ENCODE measurements at places on chromosomes 13 and 19.

DNA sequence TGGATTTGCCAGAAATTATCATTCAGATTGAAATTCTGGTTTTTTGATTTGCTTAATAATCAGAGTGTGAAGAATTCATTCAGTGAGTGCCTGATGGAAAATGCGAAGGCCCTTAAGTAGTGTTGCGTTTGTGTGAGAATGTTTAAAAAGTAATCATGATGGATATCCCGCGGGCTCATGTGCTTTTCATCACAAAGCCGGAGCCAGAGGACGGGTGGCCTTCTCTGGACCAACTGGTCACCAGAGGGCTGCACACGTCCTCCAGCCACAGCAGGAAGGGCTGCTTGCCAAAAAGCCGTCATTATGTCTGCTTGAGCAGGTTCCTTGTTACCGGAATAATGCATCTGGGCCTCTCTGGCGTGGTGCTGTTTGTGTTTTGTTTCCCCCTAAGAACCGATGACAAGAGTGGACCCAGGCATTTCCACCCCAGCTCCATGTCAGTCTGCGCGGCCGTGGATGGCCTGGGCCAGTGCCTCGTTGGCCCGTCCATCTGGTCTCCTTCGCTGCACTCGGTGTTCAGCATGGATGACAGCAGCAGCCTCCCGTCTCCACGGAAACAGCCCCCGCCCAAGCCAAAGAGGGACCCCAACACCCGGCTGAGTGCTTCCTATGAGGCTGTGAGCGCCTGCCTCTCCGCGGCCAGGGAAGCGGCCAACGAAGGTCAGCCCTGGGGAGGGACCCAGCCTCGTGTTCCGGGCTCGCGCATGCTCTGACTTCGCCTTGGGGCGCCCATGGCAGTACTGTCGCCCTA lies 497.7 kb downstream of the MYO16 start:
- DNase-seq = no peak

DNA sequence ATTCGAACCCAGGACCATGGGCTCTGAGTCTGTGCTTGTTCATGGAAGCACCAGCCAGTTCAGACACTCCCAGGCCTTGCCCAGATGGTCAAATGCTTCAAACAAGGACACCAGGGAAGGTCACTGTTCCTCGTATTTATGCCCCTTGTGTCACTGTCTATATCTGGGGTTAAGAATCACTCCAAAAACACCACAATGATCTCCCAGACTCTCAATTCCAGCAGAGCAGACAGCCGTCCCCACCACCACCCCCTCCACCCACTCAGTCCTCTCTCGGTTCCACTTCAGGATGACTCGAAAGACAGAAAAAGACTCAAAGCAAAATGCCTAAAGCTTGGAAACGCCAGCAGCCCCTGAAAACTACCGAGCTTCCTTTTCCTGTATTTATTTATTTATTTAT lies 79.0 kb downstream of the INSR start:
- DNase-seq = no peak

DNA sequence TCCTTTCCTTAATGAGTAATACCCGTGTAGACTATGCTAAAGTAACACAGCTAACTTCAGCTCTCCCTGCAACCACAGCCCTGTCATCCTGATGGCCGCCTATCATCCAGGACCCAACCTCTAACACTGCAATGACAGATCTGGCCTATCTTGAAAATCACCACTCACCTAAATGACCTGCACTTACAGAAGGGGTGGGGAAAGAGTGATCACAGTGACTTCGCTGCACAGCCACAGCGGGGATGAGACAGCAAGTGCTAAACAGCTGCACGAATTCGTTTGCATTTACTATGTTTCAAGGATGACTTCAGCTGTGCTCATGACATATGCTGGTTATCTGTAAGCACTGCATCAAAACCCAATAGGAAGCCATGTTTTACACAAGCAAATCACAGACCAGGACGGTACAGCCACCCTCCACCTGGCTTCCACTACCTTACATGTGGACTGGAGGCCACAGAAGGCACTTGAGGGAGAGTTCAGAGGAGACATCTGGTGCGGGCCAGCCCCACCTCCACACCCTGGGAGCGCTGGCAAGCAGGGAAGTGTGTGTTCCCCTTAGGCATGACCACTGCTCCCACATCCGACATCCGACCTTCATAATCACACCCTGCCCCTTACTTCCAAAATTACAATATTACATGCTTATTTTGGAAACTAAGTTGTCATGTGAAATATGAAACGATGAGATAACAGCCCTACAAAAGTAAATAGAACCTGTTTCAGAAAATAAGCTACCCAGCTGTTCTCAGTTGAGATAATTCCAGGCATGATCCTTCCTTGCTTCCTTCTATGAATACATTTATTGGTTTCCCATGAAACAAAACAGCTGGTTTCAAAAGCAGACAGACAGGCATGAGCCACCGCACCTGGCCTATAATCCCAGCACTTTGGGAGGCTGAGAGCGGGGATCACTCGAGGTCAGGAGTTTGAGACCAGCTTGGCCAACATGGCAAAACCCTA lies 95.7 kb downstream of the STK24 start:
- DNase-seq = no peak

DNA sequence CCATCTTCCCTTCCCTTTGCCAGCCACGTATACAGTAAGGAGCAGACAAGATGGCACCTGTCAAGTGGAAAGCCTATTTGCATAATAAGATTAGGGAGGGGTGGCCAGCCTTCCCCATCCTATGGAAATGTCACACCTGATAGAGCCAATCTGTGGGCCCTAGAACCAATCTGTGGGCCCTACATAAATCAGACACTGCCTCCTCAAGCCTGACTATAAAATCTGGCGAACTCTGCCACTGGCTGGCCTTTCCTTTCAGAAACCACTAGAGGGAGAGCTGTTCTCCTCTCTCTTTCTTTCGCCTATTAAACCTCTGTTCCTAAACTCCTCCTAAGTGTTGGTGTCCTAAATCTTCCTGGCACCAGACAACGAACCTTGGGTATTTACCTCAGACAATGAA lies 231.5 kb upstream of the KLHL1 start:
- no peak for DNase-seq

GRCh38 chr19:11322269-11323024 lies 17.0 kb downstream of the RAB3D start:
- no peak for DNase-seq

- DNase-seq = no peak
These were observed 46.9 kb downstream of the FGF9 start for GRCh38 chr13:21717817-21718216.

GRCh38 chr13:52686376-52686775 lies 33.7 kb downstream of the SUGT1 start:
- DNase-seq = no peak

DNA sequence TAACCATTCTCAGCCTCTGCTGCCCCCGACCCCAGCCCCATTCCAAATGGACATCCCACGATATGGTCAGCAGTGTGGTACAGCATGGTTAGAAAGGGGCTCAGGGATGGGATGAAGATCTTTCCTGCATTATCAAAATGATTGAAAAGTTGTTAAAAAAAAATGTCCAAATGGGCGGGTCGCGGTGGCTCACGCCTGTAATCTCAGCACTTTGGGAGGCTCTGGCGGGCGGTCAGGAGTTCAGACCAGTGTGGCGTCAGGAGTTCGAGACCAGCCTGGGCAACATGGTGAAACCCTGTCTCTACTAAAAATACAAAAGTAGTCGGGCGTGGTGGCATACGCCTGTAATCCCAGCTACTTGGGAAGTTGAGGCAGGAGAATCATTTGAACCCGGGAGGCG lies 54.3 kb upstream of the ZNF254 start:
- no peak for DNase-seq

DNA sequence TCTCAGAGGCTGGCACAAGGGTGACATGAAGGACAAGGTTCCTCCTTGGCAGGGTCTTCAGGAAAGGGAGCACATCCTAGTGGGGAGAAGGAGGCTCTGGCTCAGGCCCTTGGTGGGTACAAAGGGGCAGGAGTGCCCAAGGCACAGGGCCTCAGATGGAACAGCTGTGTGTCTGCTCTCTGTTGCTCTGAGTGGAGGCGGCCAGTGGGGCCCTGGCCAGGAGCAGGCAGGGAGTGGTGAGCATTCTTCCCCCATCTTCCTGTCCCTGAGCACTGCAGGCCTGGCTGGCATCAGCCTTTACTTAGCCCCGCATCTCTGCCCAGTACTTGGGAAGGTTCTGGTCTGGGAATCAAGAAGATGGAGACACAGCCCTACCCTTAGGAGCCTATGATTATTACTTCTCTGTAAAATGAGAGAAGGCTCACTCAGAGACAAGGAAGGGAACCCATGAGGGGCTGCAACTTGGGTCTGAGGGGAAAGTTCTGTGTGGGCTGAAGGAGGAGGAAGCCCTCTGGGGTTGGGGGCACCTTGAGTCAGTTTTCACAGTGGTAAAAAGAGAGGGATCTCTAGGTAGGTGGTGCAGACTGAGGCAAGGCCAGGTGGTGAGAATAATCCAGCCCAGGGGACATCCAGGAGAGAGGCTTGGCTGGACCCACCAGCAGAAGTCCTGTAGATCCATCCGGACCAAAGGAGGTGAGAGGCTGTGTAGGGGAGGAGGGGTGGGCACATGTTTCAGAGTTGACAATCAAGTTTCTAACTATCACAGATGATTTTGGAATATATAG lies 173.5 kb downstream of the TSHZ3 start:
- no peak for DNase-seq

- no peak for DNase-seq
These were observed 6.5 kb upstream of the CASP14 start for GRCh38 chr19:15042826-15043225.
